ENCODE measurements at places on chromosomes 13 and 19.

- DNase-seq: no peak
Observed at GRCh38 chr19:19775891-19776205, 42.9 kb upstream of the ZNF14 start.

DNA sequence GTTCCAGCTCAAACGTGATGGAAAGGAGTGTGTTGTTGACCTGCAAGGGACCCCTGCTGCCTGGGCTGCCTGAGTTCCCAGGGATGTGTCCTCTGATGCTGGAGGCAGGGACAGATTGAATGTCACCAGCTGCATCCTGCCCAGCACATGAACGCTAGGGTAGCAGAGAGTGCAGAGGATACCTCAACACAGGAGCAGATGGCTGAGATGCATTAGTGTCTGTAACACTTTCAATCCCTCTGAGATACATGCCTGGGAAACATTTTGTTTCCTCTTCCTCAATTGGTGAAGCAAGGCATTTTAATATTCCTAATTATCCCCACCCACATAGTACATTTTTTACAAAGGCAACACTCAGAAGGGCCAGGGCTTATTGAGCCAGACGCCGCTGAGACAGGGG is 106.4 kb upstream of the UBL3 start:
- no peak for DNase-seq

GRCh38 chr13:67071918-67072598 is 158.1 kb downstream of the PCDH9 start:
- no peak for DNase-seq

DNA sequence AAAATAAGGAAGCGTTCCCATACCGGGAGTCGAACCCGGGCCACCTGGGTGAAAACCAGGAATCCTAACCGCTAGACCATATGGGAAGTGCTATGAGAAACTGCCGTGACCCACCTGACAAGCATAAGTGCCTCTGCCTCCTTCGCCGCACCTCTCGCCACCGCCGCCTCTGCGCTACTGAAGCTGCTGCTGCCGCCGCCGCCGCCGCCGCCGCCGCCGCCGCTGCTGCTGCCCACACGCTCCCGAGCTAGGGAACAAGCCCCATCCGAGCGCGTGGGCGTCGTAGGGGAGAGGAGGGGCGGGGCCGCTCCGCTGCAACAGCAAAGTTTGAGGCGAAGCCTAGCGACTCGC is 610 bp upstream of the WBP4 start:
- peak; percentile 75 for DNase-seq

DNA sequence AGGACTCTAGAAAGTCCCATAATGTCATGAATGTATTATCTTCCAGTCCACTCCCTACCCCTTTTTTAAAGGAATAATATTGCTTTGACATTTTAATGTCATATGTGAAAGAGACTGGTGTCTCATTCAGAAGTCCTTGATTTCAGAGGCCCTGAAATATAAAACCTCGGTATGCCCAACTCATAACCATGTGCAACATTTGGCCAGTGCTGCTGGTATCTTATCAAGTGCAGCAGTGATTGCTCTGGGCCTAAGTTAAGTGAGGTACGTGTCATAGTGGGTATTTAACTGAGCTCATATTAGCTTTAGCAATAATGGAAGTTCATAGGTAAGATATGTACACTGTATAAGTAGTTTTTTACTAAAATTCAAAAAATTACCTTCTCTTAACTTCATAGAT is 14.7 kb downstream of the TEX30 start:
- DNase-seq: no peak

- no peak for DNase-seq
Observed at GRCh38 chr13:39232401-39232980, 194.2 kb downstream of the NHLRC3 start.

DNA sequence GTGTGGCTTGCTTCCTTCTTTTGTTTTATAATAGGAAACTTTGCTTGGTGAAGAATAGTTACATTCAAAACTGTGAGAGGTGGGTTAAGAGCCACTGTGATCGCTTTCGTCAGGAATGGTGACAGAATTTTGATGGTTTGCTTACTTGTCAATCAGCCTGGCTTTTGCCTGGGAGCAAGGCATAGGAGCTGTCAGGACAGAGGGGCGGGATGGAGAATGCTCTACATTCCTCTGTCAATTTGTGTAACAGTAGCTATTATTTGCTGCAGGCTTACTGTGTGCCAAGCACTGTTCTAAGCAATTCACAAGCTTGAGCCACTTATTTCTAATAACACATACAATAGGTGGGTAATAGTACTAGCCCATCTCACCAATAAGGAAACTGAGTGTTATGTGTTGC is 28.1 kb upstream of the TNFSF11 start:
- DNase-seq: no peak

- no peak for DNase-seq
Observed at GRCh38 chr19:39846678-39847486, 703 bp upstream of the FBL start.

All from stimulated activated CD4-positive, alpha-beta T cell treated with anti-CD3 and anti-CD28 coated beads, Interleukin-15, amount 100 ng/mL, for 1 hour (primary cell).